Stimulated activated CD8-positive, alpha-beta memory T cell treated with anti-CD3 and anti-CD28 coated beads, Interleukin-4, amount 100 ng/mL, for 1 hour (primary cell): ENCODE measurements at places on chromosomes 11 and 22.
A peak's percentile ranks its signal among the peaks of the same experiment; 100 is the strongest.

GRCh38 chr22:48491451-48491941 is 1336.2 kb downstream of the BRD1 start:
- no peak for DNase-seq

GRCh38 chr11:86990515-86990914 is 35.3 kb upstream of the FZD4 start:
- DNase-seq: no peak

GRCh38 chr22:17973217-17973616 is 51.1 kb downstream of the MICAL3 start:
- no peak for DNase-seq

DNA sequence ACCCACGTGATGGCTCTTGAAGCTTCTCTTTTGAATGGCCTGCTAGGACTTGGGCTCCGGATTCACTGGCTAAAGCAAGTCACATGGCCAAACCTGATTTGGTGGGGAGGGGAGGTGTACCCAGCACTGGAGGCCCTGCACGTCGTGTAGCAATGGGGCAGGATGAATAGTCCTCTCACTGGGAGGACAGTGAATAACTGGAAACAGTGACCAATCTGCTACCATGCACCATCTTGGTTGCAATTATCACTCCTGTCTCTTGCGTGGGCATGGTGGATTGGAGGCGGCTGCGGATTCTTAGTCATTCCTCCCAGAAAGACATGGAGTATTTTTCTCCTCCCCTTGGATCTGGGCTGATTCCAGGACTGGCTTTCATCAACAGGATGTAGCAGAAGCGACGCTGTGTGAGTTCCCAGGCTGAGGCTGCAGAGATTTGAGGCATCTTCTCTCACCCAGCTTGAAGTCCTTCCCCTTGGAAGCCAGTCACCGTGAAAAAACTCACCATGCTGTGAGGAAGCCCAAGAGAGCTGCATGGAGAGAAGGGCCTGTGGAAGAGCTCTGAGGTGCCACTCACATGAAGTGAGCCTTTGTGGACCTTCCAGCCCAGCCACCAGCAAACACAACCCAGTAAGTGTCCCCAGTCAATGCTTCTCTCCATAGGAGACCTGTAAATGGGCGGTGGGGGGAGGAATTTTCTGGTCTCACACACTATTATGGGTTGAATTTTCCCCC is 70.4 kb downstream of the IGLL1 start:
- no peak for DNase-seq

GRCh38 chr11:111115890-111116289 is 129.6 kb upstream of the POU2AF2 start:
- no peak for DNase-seq

GRCh38 chr22:41403532-41404318 is 22.0 kb downstream of the TEF start:
- DNase-seq: peak; percentile 47

DNA sequence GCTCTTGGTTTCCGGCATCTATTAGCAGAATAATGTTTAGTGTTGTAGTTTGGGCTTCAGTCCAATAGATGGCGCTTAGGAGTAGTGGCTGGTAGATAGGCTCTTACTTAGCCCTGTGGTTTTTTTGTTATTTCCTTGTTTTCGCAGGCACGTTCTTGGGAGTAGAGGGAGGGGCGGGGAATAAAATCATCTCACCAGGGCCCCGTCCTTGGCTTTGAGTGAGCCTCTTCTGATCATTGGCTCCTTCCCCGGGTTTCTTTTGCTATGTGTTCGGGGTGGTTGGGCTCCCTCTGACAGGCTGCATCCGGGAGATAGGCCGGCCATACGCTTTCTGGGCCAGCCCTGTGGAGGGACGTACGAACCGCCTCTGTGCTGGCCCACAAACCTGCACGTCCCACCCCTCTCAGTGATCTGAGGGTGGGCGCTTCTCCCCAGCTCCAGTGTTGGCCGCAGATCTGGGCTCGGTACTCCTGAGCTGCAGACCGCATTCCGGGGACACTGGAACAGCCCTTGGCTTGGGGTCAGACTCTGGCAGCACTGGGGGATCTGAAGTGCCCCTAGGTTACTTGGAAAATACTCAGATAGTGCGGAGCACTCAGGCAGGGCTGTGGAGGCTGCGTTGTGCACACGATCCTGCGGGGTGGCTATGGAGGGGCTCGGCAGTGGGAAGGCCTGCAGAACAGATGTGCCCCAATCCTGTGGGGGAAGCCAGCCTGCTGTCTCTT is 217.0 kb downstream of the DYNC2H1 start:
- no peak for DNase-seq

GRCh38 chr11:19740586-19740985 is 27.9 kb downstream of the NAV2 start:
- DNase-seq: no peak

- DNase-seq: no peak
Measured at GRCh38 chr11:130711193-130711592, 205.1 kb downstream of the SNX19 start.

GRCh38 chr22:32721328-32722180 is 80.0 kb upstream of the TIMP3 start:
- no peak for DNase-seq

DNA sequence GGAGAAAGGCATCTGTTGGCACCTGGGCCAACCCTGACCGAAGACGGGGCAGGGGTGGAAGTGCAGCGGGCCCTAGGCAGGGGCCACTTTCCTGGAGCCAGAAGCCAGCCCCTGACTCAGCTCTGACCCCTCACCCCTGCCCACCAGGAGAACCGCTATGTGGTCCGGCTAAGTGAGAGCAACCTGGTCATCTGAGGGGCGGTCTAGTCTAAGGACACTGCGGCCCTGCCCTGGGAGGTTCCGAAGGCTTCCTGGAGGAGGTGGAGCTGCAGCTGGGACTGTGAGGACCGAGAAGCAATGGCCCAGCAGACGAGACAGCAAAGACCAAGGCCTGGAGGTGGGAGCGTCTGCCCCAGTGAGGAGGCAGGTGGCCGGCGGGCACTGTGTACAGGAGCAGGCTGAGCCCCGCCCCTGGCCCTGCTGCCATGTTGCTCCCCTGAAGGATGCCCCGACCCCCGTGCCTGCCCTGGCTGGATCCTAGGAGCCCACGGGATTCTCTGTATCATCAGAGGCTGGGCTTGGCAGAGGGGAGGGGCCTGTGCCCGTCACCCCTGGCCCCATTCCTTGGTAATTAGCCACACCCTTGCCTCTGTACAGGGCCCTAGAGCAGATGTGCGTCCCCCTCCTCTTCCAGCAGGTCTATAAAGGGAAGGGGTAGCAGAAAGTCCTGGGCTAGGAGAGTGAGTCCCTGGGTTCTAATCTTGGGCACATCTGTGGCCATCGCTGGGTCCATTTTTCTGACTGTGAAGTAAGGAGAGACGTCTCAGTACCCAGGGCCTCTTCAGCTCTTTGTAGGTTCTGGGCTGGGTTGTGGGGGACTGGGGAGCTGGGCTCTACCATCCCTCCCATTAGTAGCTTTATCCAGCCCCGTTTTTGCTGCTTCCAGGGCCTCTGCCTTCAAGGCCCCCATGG is 19.4 kb downstream of the RELT start:
- no peak for DNase-seq

DNA sequence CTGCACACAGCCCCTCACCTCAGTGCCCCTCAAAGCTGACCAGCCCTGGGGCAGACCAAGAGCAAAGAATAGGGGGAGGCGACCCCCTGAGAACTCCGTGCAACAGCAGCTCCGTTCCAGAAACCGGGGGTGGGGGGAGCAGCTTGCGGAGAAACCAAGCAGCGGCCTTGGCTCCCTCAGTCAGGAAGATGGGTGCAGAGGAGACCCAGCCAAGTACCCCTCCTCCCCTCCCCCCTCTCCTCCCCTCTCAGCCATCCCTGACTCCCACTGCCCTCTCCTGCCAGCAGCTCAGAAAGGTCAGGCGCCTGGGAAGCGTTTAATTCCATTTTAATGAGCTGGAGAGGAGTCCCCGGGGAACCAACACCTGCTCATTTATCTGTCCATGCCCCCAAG is 78.9 kb downstream of the PDE2A start:
- no peak for DNase-seq

DNA sequence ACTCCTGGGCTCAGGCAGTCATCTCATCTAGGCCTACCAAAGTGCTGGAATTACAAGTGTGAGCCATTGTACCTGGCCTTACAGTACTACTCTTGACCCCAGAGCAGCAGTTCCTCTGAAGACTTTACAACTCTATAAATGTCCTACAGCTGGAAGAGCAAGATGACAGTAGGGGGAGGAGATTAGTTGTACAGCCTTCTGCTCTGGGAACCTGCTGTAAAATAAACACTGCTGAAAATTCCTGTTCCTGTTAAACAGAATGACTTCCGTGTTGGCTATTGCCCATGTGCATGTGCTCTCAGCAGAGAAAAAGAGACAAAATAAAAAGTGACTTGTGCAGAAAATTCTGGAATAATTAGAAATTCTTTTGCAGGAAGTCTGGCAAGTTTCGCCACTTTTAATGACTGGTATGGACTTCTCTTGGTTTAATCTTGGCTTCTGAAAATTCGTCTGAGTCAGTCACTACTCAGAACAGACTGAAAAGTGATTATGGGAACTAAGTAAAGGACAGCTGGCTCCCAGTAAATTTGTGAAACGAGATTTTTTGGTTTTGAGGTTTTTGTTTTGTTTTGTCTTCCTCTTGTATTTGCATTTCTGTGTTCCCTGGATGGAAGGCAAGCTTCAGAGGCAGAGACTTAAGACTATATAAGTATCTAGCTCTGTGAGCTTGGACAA is 955.7 kb downstream of the DLG2 start:
- DNase-seq: no peak

DNA sequence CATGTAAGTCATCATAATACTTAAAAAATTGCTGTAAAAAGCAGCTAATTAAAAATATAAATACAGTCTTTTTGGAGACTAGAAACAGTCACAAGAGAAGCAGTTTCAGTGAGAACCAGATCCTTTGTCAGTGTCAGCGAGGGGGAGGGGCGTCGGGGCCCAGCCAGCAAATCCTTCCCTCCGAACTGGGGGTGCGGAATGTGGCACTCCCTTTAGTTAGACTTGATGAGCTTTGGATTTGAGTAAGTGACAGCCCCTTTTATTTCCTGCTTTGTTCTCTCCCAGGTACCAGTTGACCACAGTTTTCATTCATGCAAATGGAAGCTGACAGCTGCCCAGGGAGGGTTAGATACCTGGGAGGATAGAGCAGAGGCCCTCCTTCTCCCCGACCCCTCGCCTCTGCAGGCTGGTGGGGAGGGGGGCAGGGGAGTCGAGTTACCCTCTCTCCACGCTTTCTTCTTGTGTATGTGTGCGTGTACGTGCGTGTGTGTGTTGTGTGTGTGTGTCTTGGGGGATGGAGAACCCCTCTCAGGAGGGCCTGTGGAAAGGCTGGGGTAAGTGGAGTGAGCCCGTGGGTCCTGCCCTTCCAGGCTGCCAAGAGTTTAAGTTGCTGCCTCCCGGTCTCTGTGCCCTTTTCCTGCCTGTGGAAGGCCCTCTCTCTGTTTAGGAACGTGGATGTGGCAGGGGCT is 38.3 kb downstream of the PTPRJ start:
- no peak for DNase-seq

DNA sequence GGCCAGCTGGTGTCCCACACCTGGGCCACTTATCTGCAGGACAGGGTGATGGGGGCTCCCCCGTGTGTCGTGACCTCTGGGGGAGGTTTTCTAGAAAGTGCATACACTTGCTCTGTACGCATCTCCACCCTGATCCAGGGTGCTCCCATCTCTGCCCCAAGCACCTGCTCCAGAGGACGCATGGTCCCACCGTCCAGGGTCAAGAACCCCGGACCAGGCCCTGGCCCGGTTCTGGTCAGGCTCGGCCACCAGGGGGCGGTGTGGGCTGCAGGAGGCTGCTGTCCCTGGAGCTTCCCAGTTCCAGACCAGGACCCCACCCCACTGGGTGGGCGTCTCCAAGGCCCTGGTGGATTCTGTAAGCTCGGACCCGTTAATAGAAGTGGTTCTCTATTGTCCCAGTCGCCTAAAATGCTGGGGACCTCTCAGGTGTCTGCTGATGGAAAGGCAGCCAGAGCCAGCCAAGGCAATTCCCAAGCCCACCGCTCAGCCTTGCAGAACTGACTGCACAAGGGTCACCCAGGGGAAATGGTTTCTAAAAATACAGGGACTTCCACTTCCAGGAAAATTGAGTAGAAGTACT is 34.7 kb upstream of the SEPTIN5 start:
- DNase-seq: peak; percentile 20

- DNase-seq: no peak
Measured at GRCh38 chr11:9858218-9858617, 194.3 kb downstream of the SWAP70 start.

DNA sequence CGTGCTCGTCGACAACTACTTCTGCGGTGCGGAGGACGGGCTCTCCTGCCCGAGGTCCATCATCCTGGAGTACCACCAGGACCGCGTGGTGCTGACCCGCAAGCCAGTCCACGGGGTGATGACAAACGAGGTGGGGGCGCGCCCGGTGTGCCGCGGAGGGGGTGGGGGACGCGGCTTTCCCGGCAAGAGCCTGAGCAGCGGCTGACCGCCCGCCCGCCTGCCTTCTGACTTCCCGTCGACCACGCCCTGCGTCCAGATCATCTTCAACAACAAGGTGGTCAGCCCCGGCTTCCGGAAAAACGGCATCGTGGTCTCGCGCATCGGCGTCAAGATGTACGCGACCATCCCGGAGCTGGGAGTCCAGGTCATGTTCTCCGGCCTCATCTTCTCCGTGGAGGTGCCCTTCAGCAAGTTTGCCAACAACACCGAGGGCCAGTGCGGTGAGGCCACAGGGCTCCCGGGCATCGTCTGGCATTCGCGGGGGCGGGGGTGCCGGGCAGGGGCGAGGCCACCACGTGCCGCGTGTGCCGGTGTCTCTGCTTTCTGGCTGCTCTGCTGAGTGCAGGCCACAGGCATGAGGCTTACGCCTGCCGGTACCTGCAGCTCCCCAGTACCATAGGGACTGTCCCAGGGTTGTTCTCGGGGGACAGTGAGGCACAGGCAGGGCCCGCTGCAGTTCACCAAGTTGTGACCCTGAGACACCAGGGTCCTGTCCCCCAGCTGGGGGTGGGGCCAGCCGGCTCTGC is 28.5 kb upstream of the MUC5B start:
- DNase-seq: no peak
